Activated T-cell treated with anti-CD3 and anti-CD28 coated beads, Interleukin-2, amount 50 U/mL, for 72 hours (primary cell): ENCODE measurements at places on chromosomes 2 and 18.

DNA sequence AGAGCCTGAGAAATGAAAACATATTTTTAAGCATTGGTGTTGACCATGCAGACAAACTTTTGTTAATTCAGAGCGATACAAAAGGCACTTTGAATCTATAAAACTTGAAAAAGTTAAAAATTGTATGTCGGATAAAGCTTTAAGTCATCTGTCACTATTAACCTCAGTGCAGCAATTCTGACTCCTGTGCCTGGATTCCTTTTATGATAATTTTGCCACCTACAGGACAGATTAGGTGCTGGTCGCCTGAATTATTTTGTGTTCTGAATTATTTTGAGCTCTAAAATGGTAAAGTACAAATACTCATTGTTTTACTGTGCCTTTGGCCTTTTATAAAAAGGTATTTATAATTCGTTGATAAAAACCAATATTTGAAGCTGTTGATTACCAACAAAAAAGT, 19.4 kb upstream of the RNF138 start:
- no peak for DNase-seq

DNA sequence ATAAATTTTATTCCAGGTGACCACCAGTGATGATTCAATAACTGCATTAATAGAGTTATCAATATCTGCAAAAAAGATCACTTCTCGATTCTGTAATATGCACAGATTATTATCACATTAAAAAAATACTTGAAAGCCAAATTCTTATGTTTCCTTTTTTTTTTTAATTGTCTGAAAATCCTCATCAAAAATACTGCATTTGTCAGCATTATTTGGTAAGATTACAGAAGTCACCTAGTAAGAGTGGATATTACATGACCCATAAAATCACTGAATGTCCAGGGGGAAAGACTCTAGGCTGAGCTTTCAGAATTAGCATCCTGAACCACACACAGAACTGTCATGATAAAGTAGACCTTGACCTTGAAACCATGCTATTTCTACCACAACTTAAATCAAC, 617.2 kb upstream of the CDH7 start:
- DNase-seq, result no peak

- DNase-seq, result no peak
These were observed 147.0 kb upstream of the LHCGR start for GRCh38 chr2:48902521-48902920.

DNA sequence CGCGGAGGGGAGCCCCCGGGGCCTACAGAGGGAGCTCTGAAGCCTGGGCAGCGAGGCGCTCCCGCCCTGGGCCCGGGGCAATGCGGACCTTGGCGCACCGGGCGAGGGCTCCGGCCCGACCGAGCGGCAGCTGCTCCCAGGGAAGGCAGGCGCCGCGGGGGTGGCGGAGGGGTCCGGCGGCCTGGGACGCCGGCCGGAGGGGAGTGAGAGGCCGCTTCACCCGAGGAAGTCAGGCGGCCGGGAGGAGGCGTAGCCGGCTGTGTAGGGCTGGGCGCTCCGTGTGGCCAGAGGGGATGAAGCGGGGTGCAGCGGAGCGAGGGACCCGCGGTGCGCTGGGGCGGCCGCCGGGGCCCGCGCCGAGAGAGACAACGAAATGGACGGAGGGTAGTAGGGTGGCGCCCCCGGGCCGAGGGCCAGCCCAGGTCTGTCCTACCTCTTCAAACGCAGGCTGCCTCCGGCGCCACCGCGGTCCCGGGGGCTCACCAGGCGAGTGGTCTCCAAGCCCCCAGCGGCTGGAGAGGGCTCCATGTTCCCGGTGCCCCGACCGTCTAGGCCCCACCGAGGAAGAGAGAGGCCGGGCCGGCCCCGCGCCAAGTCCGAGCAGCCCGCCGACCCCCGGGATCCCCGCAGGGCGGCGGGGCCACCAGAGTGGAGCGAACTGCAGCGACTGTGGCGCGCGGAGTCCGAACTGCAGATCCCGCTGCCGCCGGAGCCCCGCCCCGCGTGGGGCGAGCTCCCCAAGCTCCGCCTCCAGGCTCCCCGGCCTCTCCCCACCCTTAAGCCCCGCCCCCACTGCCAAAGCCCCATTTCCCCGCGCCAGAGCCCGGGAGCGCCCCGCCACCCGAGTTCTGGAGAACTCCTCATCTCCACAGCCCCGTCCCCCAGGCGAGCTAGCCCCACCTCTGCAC, at the start of gene SLC30A3:
Gene SLC30A3, minus strand, starts transcription at position 669 of the 908 bp plus-strand sequence. Its CDS starts 141 bp downstream, at position 528.
- DNase-seq, result peak; percentile 73

GRCh38 chr18:57856557-57857280, 53.6 kb upstream of the ATP8B1 start:
- DNase-seq, result no peak

- DNase-seq, result no peak
These were observed 19.0 kb downstream of the RHOB start for GRCh38 chr2:20465716-20466394.
